Kidney glomerular epithelial cell (primary cell): ENCODE measurements at places on chromosomes 5 and 9.

DNA sequence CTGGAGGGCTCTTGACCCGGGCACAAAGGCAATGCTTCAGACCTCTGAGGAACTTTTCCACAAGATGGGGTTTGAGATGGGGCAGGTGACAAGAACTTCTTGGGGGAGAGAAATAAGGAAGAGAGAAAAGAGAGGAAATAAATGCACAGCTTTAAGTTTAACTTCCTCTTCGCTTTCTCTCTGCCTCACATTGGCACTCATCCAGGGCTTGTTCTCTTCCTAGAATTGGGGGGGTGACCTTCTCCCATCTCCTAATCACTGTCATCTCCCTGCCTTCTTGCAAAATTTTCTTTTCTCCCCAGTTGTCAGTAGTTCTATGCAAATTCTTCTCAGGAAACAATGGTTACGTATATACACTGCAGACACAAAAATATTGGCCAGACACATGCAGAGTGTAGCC, 19.1 kb upstream of the ADCY2 start:
- DNase-seq, result no peak

- DNase-seq, result no peak
These were observed 130.4 kb upstream of the CDH6 start for GRCh38 chr5:31062902-31063580.

- DNase-seq, result no peak
These were observed 44.1 kb upstream of the KCNN2 start for GRCh38 chr5:114317751-114318150.

GRCh38 chr9:131691969-131692611, 47.8 kb downstream of the RAPGEF1 start:
- DNase-seq, result no peak

DNA sequence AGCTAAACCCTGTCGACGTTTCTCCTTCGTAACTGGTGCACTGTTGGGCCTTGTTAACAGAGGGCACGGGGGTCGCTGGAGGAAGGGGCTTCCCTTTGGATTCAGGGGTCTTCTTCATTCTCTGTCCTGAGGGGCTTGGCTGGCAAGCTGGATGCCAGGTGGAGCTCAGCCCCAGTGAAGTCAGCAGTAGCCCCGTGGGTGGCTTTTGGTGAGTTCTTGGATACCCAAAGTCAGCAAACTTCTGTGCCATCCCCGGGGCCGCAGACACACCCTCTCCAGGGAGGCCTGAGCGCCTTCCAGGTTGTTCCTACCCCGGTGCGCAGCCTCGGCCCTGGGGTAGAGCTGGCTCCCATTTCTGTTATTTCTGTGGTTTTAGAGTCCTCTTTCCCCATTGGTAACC, 12.3 kb upstream of the OBP2A start:
- no peak for DNase-seq

DNA sequence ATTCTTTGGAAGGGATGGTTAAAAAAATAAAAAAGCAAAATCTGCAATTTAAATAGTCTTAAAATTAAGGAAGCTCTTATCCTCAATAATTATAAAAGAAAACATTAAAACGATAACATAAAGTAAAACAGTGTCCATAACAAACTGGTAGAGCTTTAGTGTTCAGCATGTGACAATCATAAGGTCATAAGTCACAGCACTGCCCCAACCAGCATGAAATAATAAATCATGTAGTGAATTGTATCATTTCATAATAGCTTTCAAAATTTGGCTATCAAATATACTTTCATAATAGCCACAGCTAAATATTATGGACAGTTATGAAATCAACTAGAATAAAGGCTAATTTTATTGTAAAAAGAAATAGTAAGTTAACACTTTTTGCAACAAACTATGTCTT, 10.0 kb downstream of the NR3C1 start:
- no peak for DNase-seq

DNA sequence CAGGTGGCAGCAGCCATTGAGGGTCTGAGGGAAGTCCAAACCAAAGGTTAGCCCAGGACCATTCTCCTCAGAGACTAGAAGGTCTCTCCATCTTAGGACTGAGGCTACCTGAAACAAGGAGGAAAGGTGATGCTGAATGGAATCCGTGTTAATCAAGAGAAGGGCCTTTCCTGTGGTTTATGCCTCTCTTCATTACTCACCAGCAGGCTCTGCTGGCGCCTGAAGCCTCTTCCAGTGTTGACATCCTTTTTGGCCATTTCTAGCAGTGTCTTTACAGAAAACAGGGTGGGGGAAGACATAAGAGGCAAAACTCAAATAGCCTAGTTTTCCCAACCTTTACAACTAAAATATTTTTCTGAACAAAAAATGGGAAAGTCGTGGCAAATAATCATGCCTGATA, 98.0 kb downstream of the ENC1 start:
- DNase-seq, result peak; percentile 26

DNA sequence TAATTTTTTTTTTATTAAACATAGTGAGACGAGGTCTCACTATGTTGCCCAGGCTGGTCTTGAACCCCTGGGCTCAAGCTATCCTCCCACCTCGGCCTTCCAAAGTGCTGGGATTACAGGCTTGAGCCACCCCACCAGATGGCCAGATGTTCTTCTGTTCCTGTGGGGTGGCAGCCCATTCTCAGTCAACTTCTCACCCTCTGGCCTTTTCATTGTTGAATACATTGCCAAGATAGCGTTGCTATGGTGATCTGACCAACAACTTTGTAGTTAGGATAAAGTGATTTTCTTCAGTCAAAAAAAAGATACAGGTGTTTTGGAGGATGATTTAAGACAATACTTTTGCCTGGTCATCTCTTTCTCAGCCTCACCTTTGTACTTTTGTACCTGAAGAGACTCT, 109.1 kb downstream of the EGFLAM start:
- no peak for DNase-seq

DNA sequence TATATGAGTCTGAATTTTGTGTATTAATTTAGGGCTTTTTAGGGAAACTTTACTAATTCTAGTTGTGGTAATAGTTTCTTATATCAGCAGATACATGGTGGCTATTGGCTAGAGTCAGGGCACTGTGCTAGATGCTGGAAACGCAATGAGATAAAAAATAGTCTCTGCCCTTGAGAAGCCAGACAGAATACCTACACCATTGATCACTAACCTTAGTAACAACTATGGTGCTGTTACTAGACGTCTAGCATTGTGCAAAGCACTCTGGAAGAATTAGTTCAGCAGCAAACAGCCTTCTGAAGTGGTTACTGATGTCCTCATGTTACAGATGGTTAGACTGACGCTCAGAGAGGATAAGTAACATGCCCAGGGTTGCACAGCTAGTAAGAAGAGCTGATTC, 61.8 kb downstream of the GDA start:
- no peak for DNase-seq
